Activated CD8-positive, alpha-beta memory T cell treated with anti-CD3 and anti-CD28 coated beads for 48 hours (primary cell): ENCODE measurements at places on chromosomes 2 and 18.

GRCh38 chr2:102014041-102014345 is 22.2 kb downstream of the IL1R2 start:
- DNase-seq = no peak

- no peak for DNase-seq
Observed at GRCh38 chr2:159808032-159808425, 10.0 kb upstream of the CD302 start.

DNA sequence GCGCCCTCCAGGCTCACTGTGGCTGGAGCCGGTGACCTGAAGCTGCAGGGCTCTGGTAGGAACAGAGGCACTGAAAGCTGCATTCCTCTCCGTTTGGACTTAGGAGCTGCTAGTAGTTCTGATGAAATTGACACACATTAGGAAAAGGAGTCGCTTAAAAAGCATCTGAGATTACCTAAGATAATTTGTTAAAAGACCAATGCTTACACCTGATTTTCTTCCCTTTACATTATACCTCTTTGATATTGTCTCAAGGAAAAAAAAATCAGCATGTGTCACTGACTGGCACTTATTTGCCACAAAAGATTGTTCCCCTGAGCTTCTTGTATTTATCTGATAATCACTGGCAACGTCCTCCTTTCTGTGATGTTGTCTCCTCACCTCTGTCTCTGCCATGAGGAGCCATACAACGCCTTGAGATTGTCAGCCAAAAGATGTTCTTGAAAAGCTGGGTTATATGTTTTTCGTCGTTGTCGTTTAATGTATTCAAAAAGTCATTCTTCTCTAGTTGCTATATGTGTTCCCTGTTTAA is 618 bp upstream of the CHN1 start:
- no peak for DNase-seq

- DNase-seq = no peak
Observed at GRCh38 chr2:100673691-100674485, 111.1 kb downstream of the PDCL3 start.

GRCh38 chr18:26422472-26423162 is 125.7 kb downstream of the KCTD1 start:
- DNase-seq = no peak

- no peak for DNase-seq
Observed at GRCh38 chr2:12441750-12442475, 274.8 kb upstream of the TRIB2 start.

DNA sequence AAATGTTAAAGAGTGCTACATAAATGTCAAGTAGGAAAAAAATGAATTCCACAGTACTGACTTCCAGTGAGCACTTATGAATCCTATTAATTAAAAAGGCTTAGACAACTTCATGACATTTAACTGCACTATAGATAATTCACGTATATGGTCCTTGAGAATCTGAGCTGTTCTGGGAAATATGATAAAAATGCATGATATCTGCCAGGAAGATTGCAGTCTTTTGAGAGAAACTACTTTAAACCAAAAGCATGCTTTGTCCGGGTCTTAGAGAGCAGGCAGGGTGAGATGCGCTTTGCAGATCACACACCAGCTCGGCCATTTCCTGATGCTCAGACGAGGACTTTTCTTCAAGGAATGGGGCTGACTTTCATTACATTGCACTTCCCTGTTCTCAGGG is 42.6 kb downstream of the CMPK2 start:
- no peak for DNase-seq

DNA sequence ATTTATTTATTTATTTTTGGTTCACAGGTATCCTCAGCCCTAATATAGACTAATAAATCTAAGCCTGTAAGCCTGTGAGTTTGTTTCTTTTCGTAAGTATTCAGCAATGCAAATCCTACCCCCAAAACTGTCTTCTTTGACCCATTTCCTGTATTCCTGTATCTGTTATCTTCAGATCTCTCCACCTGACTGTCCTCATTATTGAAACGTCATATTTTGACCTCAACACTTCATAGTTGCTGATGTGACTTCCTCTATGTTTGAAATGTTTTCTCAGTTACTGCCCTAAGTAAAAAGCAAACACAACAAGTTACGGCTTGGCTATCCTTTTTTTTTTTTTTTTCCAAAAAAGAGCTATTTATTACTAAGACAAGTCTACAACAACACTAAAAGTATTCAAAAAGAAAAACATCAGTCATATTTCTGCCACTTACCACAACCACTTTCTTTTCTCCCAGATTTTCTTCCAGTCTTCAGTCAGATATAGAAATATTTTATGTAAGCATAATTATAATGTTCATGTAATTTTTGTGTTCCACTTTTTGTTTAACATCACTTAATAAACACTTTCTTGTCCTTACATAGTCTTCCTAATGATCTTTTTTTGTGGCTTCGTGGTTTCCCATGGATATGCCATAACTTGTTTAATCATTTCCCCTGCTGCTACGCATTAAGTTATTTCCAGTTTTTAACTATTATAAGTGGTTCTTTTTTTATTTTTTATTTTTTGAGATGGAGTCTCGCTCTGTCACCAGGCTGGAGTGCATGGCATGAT is 45.0 kb upstream of the EML4 start:
- DNase-seq = no peak

- no peak for DNase-seq
Observed at GRCh38 chr2:10345813-10346212, 43.1 kb downstream of the HPCAL1 start.

DNA sequence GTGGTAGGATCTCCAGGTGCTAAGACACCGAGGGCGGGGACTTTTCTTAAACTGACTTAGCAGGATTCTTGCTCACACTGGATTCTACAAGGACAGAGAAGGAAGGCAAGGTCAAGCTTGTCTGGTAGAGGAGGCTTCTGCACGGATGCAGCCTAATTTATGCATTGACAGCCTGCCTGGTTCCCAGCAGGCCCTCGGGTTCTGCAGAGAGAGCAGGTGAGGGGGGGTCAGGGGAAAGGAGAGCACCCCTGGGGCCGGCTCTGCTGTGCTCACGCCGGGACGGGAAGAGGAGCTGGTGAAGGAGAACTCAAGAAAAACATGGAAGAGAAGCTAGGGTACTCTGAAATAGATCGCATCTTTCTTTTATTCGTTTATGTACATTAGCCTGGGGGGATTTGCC is 46.4 kb downstream of the ADI1 start:
- DNase-seq = no peak

GRCh38 chr2:166404831-166405568 is 29.3 kb upstream of the SCN9A start:
- no peak for DNase-seq

DNA sequence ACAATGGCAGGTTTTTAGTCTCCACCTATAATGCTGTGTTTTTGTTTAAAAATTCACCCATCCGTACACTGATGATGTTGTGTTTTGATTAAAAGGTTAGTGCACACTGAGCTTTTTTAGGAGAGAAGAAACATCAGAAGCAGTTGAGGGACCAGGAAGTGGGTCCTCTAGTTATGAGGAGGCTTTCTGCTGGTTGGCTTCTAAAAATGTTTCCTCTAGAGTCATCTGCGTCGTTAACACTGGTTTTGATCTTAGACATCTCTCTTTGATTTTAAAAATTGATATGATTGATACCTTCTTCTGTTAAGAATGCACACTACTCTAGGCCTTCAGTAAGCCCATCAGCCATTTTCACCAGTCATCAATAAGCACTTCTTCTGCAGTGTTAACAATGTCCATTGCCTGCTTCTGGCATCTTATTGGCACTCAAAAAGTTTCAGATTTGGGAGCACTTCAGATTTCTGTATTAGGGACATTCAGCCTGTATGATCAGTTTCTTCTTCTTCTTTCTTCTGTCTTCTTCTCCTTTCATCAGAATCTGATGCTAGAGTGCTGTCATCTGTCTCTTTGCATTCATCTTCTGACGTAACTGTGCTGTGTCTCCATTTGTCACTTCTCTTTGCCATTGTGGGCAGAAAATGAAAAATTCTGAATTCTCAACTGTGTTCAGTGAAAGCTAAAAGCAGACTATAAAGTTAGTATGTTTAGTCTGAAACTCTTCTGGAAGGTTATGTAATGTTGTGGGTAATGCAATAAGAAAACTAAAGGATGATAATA is 56.3 kb downstream of the PHLPP1 start:
- no peak for DNase-seq

DNA sequence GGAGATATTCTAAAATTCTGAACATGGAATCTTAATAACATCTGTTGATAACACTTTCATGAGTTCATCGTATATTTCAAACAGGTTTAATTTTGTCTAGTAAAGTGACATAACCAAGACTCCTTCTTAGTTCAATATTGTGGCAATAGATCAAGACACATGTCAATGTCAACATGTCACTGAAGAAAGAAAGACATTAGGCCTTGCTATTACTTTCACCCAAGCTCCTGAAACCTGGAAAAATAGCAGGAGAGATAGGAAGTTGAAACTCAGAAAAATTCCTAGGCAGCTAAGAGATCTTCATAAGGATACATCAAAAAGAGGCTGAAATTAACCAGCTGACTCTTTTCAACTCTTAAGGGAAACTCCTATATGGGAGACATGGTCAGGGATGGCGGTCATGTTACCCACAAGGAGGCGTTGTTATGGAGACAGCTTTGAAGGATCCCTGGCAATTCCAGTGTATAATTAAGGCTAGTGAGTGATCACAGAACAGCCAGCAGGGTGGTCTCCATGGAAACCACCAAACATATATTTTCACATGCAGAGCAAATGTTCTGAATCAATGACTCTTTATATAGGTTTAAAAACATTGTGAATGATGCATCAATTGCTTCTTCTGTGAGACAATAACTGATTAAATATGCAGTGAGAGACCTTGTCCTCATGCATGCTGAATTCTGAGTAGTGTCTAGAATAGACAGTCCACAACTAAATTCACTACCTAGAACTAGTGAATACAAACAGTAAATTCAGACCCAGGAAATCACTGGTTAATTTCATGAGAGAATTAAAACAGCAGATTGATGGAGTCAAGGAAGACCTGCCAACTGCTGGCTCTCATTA is 115.3 kb upstream of the RIOK3 start:
- no peak for DNase-seq

DNA sequence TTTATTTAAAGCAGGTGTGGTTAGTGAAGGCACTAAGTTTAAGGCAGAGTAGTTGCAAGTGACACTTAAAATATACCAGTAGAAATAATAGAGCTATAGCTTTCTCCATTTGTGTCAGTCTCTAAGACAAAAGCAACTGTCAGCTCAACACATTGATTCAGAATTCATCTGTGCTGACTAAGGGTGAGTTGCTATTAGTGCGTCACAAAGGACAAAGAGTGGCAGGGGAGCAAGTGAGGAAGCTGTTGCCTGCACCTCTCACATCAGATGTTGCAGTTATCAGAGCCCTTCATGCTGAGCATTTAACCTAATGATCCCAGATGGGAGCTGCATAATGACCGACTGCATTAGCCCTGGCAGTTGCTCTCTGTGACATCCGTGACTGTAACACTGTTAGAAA is 138.6 kb downstream of the DTNA start:
- DNase-seq = no peak

- DNase-seq = peak; percentile 40
Observed at GRCh38 chr2:172427256-172427989, at the start of gene ITGA6. TSS of gene ITGA6 (plus strand) at chr2:172427586.

DNA sequence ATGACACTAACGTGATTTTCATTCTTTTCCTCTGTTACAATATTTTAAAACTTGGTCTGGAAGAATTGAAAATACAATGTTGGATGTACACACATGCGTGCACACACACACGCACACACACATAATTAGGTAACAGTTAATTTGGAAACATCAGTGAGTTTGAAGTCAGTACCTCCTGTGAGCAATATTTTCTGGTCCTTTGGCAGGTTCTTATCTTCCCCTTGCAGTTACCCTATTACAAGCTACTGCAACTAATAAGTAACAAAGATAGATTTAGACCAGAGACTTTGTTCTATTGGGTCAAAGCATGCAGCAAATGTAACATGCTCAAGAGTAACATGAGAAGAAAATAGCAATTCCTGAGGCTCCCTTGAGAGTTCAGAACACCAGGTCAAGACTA is 73.3 kb downstream of the ZNF385B start:
- no peak for DNase-seq
